CD4-positive, alpha-beta memory T cell (primary cell): ENCODE measurements at places on chromosomes 2 and 18. TPM values are rescaled to one million over a fixed set of nuclear protein-coding genes. Genes with fewer than 3 reads are reported as not detected.

The STAT4 gene
- total RNA-seq, result 114 TPM

The LONRF2 gene
- total RNA-seq, result 0.06 TPM

The C18orf32 gene
- 48.7 TPM for total RNA-seq

The RND3 gene
- not detected for total RNA-seq

The MAL gene
- total RNA-seq, result 108 TPM

The FBLN7 gene
- total RNA-seq, result 37.0 TPM

The HDAC4 gene
- 50.2 TPM for total RNA-seq

The UGT1A8 gene
- not detected for total RNA-seq

The MEP1B gene
- not detected for total RNA-seq

The CDH2 gene
- not detected for total RNA-seq

The RAPH1 gene
- total RNA-seq, result 2.6 TPM
